Gastrocnemius medialis (tissue), 4 donors: ENCODE measurements at places on chromosomes 1 and 21. TPM values are rescaled to one million over a fixed set of nuclear protein-coding genes. Genes with fewer than 3 reads are reported as not detected.

DNA sequence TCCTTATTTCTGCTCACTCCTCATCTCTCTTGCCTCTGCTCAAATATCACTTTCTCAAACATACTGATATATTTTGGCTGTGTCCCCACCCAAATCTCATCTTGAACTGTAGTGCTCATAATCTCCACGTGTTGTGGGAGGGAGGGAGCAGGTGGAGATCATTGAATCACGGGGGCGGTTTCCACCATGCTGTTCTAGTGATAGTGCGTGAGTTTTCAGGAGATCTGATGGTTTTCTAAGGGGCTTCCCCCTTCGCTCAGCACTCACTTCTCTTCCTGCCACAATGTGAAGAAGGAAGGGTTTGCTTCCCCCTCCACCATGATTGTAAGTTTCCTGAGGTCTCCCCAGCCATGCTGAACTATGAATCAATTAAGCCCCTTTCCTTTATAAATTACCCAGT lies 26.6 kb downstream of the ZBTB8OS start:
- H3K4me1 ChIP-seq, result no peaks in the 10 kb centered on the region
- DNase-seq, result no peak
- no peaks in the 10 kb centered on the region for H3K36me3 ChIP-seq
- no peaks in the 10 kb centered on the region for H3K27me3 ChIP-seq
- H3K27ac ChIP-seq, result no peak overlapping the region

- peaks cover 67% of the 10 kb centered on the region for H3K4me1 ChIP-seq
- no peak overlapping the region for H3K27ac ChIP-seq
- no peak overlapping the region for H3K4me3 ChIP-seq
Observed at GRCh38 chr1:208234721-208235120, 9.5 kb downstream of the PLXNA2 start.

ZCCHC17 gene
- 16.3 TPM for total RNA-seq

TPTE gene
- total RNA-seq, result not detected

ADAMTS4 gene
- total RNA-seq, result 1.2 TPM
